Spleen (tissue), 13 donors: ENCODE measurements at places on chromosomes 12 and 14.
A peak's percentile ranks its signal among the peaks of the same experiment; 100 is the strongest.

DNA sequence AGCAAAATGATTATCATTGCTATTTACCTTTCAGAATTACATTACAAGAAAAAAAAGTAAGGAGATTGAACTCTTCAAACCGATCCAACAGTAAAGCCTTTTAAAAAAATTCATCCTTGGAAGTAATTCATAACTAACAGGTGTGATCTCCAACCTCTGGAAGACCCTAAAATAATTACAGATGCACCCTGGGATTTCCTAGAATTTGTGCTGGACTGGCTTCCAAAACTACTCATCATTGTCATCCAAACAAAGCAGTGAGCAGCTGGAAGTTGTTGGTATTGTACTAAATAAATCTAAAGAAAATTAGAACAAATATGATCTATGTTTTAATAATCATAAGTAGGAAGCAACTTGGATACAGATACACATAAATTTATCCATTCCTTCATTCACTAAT, 1.9 kb upstream of the YBX3 start:
- DNase-seq: no peak

DNA sequence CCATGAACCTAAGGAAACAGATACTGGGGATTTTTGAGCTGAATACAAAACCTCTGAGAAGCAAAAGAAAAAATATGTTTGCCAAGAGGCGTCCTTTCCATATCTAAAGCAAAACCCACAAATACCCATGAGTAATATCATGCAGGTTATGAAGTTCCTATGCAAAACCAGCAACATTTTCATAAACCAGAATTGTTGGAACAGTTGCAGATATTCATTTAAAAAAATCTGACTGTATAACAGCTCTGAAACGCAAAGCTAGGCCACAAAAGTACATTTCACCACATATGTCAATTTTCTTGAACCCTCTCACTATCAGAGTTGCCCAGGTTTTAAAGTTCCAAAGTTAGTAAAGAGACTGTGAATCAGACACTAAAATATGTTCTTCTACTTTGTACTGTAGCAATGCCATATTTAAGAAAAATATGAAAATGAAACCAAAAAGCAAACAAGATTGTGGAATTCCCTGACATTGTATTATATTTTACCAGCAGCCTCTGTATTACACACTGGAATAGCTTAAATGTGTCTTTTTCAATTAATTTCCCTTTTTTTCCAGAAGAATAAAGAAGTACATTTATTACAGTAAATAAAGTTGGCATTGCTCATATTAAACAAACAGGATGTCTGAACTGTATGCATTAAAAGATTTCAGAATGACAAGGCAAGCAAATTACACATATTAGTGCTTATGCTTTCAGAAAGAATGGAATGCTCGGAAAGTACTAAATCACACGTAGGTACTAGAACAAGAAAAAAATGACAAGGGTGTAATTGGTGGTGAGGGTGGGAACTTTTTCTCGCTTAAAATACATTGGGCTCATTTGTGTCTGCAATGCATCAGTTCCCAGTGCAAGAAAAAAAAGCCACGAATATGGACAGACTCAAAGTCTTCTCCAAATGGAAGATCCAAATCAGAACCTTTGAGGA, 33.6 kb upstream of the HIF1A start:
- DNase-seq: no peak

DNA sequence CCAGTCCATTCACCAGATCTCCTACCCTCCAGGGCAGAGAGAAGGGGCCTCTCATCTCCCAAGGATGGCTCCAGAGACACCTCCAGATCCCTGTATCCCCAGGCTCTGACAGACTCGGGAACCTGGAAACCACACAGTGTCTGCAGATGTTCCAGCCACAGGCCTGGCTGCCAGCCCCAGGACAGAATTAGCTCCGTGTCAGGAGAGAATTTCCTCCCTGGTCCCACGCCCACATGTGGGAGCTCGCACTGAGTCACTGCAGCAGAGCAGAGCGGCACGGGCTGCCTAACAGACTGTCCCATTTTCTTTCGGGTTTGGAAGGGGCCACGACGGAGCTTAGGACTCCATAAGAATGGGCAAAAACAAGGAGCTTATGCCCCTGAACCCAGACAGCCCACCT, 33.6 kb downstream of the CMKLR1 start:
- DNase-seq: peak; percentile 80

GRCh38 chr12:105221583-105222283, 14.2 kb downstream of the APPL2 start:
- no peak for DNase-seq

DNA sequence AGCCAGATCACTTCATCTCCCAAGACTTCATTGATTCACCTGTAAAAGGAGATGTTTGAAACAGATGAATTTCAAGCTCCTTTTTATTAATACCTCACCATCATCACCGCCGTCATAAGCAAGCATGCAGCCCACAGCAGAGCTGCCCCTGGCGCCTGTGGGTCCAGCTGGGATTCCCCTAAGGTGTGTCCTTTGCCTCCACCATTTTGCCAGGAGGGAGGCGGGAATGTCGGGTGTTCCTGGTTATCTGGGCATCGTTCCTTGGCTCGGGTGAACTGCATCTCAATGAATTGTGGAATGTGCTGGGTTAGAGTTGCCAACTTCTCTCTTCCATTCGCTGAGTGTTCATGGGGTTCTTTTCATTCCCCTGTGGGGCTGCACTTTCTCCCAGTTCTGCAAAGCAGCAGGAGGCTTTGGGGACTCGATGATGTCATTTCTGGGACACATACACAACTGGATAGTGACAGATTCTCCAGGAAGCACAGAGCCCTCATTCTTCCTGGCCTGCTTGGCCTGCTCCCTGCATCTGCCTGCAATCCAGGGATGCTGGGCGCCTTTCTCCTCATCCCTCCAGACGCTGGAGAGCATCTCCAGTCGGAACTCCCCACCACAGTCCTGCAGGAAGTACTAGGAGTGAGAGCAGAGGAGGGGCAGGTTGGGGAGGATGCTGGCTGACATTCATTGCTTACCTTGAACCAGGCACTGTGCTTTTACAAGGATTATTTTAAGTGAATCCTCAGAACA, 10.1 kb downstream of the CCND2 start:
- DNase-seq: no peak

DNA sequence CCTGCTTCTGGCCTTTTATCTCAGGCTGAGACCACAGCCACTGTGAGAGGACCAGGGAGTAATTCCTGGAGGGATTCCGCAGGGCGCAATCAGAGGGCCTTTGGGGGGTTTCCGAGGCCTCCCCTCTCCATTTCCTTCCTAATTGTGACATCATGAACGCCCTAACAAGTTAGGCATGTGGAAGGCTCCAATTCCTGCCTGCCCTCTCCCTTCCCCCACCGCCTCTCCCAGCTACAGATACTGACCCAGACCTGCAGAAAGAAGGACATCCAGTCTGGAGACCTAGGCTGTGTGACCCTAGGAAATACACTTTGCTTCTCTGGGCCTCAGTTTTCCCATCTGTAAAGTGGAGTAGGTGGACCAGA, 637.9 kb downstream of the MED13L start:
- no peak for DNase-seq

DNA sequence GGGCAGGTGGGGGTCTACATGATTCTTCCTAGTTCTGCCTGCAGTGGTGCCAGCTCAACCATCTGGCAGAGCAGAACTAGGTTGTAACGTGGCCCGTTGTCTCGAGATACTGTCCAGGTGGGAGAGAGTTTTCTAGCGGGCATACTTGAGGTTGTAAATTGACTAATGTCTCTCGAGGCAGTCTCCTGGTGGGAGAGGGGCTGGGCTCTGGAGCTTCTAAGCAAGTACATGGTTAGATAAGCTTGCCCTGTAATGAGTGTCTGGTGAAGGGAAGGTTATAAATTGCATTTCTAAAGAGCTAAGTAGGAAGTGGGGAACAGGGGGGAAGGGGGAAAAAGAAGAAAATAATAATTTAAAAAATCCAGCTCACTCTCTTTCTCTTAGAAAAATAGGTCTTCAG, 18.1 kb downstream of the BDKRB1 start:
- DNase-seq: no peak

- DNase-seq: no peak
Observed at GRCh38 chr14:58272588-58273372, 25.6 kb upstream of the ARID4A start.

DNA sequence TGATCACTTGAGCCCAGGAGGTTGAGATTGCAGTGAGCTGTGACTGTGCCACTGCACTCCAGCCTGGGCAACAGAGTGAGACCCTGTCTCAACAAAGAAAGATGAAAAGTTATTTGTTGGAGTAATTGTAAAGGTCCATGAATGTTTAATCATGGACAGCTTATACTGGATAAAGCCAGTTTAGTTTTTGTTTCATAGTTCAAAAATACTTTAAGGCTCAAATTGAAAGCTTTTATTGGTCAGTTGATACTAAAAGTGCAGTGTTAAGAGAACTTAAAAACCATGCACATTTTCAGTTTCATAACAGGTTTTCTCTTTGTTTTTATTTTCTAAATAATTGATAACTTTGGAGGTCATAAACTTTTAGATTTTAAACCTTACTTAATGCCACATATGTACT, 108.4 kb downstream of the MON2 start:
- no peak for DNase-seq

- DNase-seq: no peak
Observed at GRCh38 chr12:63942464-63943241, 98.2 kb downstream of the SRGAP1 start.

GRCh38 chr14:71595441-71595840, 336.8 kb upstream of the RGS6 start:
- no peak for DNase-seq

- DNase-seq: no peak
Observed at GRCh38 chr12:106025129-106025528, 113.6 kb downstream of the NUAK1 start.

GRCh38 chr14:77458249-77458950, 507 bp downstream of the AHSA1 start:
- peak; percentile 81 for DNase-seq

DNA sequence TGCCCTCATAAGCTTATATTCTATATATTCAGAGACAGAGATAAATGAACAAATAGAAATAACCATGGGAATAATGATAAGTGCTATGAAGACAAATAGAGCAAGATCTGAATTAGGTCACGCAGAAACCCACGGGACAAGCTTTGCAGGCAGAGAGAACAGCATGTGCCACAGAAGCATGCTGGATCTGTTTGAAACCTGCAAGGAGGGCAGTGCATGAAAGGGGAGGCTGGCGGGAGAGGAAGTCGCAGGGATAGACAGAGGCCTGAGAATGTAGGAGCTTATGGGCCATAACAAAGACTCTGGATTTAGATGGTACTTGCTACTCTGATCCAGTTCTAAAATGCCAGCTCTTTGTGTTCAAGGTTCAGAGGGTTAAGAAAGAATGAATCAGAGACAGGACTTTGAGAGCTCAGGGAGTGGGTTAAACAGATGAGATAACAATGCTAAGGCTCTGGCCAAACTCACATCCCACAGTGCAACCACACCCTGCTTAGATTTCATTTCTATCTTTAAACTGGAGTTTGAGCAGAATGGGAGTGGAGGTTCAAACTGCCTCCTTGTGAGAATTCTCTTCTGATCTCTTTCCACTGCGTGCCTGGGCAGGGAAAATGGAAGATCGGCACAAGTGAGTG, 49.2 kb upstream of the PPP1R12A start:
- DNase-seq: no peak

DNA sequence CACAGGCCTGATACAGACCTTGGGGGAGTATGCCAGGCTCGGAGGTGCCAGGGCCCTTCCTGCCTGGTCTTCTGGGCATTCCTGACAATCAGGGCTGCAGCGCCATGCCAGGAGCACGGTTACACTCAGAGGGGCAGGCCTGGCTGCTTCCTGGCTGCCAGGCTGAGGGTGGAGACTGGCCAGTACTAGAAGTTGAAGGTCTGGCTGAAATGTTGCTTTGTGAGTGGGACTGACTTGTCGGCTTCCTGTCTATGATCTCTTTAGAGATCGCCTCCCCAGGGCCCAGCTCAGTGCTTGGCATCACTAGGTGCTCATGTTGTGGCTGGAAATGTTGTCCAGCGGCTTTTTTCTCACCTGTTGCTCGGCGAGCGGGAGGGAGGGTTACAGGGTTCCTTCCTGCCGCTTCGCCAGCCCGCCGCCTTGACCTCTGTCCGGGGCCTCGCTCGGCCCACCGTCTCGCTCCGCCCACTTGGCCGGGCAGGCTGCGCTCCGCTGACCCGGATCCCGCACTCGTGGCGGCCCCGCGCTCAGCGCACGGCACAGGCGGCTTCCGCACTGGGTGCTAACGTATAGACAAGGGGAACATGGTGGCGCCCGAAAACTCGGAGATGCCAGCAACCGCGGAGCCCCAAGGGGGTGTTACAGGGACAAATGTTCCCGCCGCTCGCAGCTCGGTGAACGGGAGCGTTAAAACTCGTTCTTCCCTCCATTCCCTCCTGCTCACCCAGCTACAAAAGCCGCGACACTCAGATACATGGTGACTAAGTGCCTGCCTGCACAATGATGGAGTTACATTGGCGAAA, 32.6 kb downstream of the PAPLN start:
- peak; percentile 89 for DNase-seq

GRCh38 chr12:26732005-26732908, 100.7 kb downstream of the ITPR2 start:
- no peak for DNase-seq

DNA sequence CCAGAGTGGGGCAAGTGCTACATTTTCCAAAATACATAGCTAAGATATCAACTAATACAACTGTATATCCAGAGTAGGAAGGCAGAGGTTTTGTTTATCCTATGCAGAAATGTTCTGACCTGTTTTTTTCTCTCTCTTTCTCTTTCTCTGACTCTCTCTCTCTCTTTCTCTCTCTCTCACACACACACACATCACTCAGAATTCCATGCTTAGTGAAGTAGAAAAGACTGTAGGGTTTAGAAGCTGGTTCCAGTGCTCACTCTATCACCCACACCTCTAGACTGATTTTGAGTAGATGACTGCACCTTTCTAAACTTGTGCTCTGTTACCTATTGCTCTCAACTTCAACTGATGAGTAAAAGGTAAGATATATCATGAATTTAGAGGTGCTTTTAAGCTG, 356.7 kb downstream of the LRIG3 start:
- DNase-seq: no peak

GRCh38 chr12:92070864-92071445, 74.7 kb downstream of the BTG1 start:
- DNase-seq: no peak

GRCh38 chr12:100859063-100859627, 64.6 kb downstream of the ANO4 start:
- no peak for DNase-seq

- no peak for DNase-seq
Observed at GRCh38 chr14:100401792-100402191, 78.7 kb downstream of the SLC25A47 start.

- DNase-seq: no peak
Observed at GRCh38 chr12:30138483-30138882, 354.7 kb upstream of the TMTC1 start.

DNA sequence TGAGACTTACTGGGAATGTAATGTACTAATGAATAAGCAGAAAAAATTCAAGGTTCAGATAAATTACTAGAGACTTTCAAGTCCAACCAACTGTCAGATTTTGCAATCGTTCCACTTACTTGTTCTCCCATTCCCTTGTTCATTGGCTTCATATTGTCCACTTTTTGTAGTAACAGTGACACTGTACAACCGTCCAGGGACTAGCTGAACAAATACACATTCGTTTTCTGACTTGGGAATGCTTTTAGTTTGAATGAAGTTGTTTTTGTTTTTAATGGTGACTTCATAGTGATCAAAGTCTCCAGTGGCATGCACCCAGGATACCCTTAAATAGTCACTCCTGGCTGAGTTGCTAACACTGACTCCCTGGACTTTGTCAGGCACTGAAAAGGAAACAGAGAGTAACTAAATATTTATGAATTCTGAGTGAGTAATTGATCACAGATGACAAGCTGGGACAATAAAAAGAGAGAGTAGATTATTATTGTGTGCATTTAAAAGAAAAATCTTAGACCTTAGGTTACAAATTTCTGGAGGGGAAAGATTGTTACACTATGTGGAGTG, 65.4 kb downstream of the PTPRB start:
- DNase-seq: no peak

GRCh38 chr12:16350682-16351081, 3.2 kb downstream of the MGST1 start:
- DNase-seq: no peak
